ENCODE measurements at places on chromosomes 11 and 22.

GRCh38 chr22:22884888-22885840 is 2.5 kb upstream of the IGLL5 start:
- DNase-seq: no peak

DNA sequence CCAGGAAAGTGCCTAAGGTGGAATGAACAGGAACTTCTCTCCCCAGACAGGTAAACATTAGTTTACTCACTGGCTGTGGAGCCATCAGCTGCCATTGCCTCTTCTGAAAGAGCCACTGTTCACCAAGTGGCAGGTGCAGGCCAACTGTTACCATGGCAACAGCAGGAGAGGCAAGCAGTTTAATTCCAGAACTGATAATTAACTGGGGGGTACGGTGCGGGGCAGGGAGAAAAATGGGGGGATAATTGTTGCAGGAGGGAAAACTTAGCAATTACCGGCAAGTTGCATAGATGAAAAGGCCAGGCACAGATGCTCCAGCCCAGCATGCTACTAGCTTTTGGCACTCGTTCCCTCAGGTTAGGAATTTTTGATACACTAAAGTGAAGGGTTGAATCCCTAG is 85.1 kb downstream of the TRIM44 start:
- DNase-seq: no peak

DNA sequence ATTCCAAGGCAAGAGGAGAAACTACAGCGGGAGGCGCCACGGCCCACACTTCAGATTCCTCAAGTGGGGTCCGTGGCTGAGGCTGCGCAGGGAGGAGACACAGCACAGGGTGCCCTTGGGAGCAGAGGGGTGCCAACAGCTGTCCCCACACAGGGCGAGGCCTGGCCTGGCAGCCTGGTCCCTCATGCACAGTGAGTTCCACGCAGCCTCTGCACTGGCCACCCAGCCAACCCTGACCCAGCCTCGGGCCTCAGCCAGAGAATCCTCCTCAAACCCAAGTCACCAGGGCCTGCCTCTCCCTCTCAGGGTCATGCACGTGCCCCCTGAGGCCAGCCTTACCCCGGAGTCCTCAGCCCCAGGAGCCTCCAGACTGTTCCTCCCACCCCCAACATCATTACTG is 22.4 kb upstream of the MOB2 start:
- DNase-seq: no peak

DNA sequence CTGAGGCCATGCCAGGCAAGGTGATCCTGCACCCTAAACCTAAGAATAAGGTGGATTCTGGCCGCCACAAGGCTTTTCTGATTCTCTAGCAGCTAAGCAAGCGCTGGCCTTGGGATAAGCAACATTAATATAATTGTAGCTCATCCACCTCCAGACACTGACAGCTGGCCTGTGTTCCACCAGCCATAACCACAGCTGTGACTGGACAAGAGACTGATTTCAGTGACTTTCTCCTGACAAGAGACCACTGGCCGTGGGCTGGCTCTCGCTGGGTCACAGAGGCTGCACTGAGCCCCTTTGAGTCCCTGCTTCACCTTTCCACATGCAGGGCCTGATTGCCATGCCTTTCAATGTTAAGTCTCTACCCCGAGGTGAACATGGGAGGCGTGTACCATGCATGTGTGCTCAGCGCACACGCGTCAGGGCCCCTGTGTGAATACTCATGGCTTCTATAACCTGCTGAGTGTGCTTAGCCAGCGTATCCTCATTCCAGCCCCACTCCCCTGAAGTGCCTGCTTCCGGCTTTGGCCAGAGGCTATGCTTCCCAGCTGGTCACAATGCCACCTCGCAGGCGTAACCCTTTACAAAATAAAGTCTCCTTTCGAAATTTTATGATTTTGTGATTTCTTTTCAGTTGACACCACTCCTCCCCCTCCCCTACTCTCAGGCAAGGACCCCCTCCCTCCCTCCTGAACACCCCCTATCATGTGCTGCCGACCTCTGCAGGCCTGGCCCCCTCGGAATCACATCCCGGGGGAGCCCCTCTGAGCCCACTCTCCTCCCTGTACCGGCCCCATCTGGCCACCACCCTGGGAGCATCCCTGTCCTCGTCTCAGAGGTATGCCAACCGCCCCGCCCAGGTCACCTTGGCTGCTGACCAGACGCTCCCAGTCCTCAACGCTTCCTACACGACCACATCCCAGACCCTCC is 128.1 kb downstream of the CTTN start:
- DNase-seq: no peak

DNA sequence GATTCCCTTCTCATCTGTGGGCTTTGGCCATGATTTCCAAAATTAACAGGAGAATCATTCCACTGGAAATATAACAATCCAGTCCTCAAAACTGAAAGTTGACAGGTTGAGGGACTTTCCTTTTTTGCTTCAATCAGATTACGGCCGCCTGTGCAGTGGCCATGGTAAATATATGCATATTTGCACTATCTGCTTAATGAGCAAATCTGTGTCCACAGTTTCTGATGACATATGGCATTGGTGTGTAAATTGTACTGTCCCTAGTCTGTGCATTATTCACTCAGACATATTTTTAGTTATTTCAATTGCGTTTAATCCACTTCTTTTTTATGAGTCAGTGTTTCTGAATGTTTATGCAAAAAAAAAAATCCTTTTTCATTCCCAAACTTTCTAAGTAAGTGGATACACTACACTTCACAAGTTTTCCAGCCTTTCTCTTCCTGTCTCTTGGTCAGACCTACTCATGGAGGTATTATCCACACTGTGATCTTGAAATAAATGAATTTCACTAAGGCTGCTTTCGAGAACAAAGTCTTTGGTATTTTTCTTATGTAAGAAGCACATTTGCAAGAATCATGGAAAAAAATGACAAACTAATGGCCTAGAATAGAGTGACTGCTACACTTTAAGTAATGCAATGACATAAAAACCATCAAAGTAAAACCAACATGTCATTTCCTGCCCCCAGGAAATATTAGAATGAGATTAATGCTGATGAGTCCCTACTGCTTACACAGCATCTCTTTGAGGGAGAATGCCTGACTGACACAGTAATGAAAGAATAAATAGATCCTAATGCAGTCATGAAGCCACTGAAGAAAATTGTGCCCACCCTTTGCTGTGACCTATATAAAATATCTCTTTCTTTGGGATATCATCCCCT is 76.4 kb upstream of the MTNR1B start:
- no peak for DNase-seq

DNA sequence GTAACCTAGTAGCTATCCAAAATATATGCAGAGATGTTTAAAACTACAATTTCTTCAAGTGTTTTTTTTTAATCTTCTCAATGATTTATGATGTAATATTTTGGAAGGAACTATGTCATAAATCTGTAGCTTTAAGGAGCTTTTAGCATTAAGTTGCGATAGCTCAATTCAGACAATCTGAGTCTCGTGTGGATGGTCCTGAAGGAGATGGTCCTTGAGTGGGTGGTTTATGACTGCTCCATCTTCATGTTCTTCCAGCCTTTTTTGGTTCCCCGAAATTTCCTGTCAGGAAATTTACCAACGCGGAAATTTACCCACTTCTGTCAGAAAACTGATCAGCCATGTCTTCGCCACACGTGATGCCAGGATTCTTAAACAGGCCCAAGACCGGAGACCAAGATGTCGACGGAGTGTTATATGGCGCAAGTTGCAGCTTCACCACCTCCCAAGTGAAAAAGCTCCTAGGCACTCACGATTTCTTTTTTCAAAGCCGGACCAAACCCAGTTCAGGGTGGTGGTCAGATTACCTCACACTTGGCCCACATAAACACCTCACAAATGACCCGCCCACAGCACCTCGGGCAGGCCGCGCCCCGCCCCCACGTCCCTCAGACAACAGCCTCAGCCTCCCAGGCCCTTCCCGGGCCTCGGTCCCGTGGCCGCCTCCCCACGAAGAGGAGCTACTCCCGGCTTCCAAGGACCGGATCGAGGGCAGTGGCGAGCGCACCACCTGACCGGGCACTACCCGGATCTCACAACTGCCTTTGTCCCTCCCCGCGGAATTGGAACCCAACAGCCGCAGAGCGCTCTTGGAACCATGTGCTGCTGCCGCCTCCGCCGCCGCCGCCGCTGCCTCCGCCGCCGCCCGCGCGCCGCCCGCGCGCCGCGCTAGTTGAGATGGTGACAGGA is at the start of gene MORC2:
TSS of gene MORC2 (minus strand) at position 760 of the 909 bp plus-strand sequence. CDS start 885 bp downstream, outside the sequence.
- no peak for DNase-seq

- DNase-seq: no peak
Observed at GRCh38 chr11:128716661-128717210, 22.9 kb downstream of the FLI1 start.

GRCh38 chr11:128297091-128297651 is 290.2 kb downstream of the ETS1 start:
- DNase-seq: no peak

GRCh38 chr22:32880893-32881596 is 79.5 kb downstream of the TIMP3 start:
- DNase-seq: no peak

DNA sequence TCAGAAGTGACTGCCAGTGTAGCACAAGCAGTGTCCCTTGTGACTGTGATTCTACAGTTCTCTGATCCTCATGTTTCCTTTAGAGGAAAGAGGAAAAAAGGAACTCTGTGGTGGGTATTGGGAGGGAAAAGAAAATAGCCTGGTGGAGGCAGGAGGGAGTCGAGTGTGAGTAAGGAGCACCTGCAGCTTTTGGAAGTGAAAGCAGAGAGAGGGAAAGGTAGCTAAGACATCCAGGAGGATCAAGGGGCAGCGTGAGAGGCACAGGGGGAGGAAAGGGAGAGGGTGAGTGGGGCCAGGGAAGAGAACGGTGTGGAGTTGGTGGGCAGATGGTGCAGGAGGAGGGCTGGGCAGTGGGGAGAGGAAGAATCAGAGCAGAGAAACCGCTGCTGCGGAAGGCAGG is 12.4 kb downstream of the TMA7B start:
- DNase-seq: no peak

DNA sequence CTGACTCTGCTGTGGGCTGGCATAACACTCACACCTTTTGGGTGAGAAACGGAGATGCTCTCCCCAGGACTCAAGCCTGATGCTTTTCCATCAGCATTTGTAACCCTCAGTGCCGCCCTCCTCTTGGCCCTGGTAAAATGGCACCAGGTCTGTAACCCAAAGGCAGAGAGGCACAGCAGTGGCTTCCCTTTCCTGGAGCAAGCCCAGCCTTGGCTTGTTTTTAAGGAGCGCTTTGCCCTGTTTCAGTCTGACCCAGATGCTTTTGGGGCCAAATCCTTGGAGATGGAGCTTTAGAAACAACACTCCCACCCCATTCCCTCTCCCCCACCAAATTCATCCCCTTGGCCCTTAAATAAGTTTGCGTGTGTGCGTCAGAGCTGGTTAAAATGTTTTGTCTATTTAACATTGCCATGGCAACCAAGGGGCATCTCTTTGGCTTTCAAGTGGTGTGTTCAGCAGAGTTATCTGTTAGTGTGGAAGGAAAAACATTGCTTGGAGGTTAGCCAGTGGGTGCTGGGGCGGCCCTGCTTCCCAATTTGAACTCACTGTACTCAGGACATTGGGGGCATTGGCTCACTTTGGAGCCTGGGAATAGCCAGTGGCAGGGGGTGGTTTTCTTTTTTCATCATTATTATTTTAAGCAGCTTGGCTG is 134.1 kb downstream of the NAV2 start:
- DNase-seq: no peak

DNA sequence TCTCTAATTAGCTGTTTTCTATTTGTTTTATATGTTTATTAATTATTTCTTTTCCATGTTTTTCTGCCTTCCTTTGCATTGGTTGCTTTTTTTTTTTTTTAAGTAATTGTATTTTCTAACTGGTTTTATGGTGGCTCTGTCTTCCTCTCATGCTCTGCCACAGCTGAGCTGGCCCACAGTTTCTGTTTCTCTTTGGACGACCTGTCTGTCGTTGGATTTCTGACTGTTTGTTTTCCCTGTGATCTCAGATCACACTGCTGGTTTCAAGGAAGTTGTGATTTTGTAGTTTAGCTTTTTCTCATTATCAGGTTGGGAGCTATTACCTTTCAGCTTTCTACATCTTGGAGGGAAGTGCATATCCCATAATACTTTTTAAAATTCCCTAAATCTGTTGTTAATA is 15.9 kb upstream of the OR6M1 start:
- DNase-seq: no peak

- no peak for DNase-seq
Observed at GRCh38 chr11:20790622-20791021, 121.2 kb downstream of the NELL1 start.

DNA sequence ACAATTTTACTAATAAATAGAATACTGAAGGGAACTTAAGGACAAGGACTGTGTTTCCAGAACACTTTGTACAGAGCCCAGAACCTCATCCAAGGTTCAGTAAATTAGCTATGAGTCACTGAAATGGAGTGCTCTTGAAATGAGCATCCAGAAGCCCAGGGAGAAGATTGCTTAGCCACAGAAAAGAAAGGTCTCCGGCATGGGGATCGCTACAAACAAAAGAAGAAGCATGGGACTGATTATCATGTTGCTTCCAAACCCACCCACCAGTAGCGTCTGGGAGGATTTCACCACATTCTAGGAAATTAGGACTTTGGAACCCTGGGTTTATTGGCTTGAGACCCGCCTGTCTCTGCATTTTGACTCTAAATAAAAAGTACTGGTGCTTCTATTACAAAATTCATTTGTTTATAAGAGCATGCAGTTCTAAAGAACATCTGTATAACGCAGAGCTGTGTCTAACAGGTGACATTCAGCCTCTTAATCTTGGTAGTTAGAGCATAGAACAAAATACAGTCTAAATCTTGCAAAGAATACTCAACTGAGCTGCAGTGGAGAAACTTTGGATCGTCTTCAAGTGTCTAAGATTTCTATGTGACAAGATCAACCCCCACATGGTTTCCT is 35.9 kb upstream of the SESN3 start:
- no peak for DNase-seq

- DNase-seq: no peak
Observed at GRCh38 chr11:67355023-67355793, 1.9 kb upstream of the POLD4 start.

- DNase-seq: no peak
Observed at GRCh38 chr11:73995247-73995646, 12.6 kb upstream of the UCP2 start.

- no peak for DNase-seq
Observed at GRCh38 chr11:32039149-32039548, 51.7 kb upstream of the RCN1 start.

DNA sequence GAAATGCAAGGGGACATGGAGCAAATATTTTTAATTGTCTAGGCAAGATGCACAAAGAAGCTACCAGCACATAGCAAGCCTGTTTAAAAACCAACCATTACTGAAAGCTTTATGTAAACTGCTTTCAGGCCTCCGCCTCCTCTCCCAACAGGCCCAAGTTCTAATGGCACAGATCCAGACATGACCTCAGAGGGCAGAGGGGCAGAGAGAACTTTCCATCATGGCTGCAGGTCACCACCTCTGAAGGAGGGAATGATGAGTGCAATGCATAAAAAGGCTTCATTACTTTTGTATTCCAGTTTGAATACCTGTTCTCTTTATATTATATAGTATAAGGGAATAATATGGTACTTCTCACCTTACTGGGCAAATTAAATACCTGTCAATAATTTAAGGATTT is 15.2 kb downstream of the DDX17 start:
- DNase-seq: no peak

- no peak for DNase-seq
Observed at GRCh38 chr11:76634886-76635285, 35.7 kb downstream of the LRRC32 start.

- no peak for DNase-seq
Observed at GRCh38 chr22:41062146-41062545, 30.2 kb upstream of the EP300 start.
